Stimulated activated naive B cell treated with anti-CD40 and anti-IgM and Interleukin-4, amounts not matched to agents 10 μg/mL and 1 μg/mL and 100 μg/mL, for 72 hours (primary cell): ENCODE measurements at places on chromosomes 11 and 22.

DNA sequence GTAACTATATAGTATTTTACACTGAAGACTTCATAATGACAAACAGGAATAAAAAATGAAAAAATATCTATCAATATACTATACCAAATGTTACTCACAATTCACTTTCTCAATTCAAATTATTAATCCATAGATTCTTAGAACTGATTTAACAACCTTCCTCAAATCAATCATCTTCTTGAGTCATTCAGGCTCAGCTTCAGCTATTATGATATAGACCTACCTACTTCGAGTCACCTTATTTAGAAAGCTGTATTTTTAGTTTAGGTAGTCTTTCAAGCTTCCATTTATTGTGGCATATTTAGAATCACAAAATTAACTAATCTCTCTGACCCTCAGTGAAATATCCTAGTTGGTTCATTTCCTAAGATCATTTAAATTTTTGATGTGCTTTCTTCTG lies 8.2 kb downstream of the CREBZF start:
- DNase-seq, result no peak

DNA sequence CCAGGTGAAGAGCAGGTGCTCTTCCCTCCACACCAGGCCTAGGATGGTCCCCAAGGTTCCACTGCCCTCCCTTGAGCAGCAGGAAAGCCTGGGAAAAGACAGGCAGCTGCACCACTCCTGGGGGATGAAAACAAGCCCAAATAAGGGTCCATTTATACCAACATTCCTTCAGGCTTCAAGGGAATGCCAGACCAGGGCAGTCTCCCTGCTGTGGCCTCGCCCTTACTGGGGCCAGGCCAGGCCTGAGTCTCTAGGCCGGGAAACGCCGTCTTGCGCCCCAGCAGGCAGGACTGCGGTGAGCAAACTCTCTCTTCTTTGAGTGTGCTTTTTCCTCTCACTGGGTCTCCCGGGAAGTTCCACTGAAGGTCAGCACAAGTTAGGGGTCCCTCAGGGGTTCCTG lies 443.5 kb downstream of the SOX6 start:
- no peak for DNase-seq

GRCh38 chr22:17575681-17576080 lies 12.4 kb downstream of the SLC25A18 start:
- DNase-seq, result no peak

GRCh38 chr11:112972399-112973145 lies 11.4 kb downstream of the NCAM1 start:
- DNase-seq, result no peak

- DNase-seq, result no peak
Observed at GRCh38 chr11:4677948-4678347, 19.7 kb downstream of the OR51E2 start.

DNA sequence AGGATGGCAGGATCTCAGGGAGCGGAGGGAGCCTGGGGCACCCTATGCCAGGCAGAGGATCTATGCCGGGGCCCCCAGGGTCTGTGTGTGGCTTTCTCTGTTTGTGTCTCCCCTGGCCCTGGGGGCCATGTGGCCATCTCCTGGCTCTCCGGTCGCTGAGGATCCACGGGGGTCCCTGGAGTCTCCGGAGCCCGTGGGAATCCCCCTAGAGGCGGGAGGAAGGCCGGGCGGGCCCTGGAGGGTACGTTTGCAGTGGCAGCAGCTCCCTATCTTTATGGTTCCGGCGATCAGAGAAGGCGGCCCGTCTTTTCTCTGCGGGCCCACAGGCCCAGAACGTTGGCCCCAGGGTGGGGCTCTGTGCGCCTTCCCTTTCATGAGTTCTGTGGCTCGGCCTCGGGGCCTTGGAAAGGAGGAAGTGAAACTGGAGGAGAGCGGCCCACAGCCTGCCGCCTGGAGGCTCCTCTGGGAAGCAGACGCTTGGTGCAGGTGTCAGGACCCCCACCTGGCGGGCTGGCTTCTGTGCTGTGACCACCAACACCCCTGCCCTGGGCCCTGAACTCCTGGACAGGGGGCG lies 82.1 kb downstream of the KCNQ1 start:
- DNase-seq, result peak; percentile 69
